ENCODE measurements at places on chromosomes 12 and 14.

DNA sequence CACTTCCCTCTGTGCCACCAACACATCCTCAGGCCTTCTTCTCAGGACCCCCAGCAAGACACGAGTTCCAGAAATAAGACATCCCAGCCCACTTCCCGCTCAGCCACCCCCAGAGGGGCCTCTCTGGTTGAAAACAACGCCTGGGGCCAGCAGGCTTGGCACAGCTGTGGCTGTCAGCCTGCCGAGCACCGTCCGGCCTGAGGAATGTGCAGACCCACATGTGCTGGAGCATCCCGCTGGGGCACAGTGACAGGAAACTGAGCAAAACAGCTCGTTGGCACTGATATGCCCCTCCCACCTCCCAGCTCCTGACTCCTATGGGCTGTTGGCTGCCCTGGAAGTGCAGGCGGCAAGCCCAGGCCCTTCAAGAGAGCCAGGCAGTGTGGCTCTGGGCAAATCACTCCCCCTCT, 1.4 kb downstream of the SYNE3 start:
- DNase-seq, result peak; percentile 48

GRCh38 chr12:124556896-124557501, 10.4 kb downstream of the NCOR2 start:
- no peak for DNase-seq

- DNase-seq, result no peak
These were observed 10.7 kb upstream of the LRTM2 start for GRCh38 chr12:1809591-1810190.

- no peak for DNase-seq
These were observed 8.4 kb downstream of the AMDHD1 start for GRCh38 chr12:95951515-95951914.

- DNase-seq, result no peak
These were observed 40.9 kb downstream of the SRGAP1 start for GRCh38 chr12:63885401-63885800.

- no peak for DNase-seq
These were observed 993.2 kb downstream of the BCL11B start for GRCh38 chr14:98278800-98279199.

DNA sequence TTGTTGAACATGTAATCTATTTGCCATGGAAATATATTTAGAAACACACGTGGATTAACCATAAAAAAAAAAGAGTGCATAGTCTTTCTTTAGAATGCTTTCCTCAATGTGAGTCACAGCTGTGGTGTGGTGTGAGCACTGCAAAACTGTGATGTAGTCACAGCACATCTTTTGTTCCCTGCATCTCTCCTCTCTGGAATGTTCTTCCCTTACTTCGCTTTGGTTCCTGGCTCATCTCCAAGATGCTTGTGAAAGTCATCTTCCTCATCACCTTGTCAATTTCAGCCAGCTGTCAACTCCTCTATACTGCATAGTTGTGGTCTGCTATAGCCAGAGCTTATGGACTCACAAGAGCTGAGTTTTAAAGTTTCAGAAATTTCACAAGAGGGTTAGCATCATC, 60.2 kb downstream of the STAB2 start:
- DNase-seq, result no peak

DNA sequence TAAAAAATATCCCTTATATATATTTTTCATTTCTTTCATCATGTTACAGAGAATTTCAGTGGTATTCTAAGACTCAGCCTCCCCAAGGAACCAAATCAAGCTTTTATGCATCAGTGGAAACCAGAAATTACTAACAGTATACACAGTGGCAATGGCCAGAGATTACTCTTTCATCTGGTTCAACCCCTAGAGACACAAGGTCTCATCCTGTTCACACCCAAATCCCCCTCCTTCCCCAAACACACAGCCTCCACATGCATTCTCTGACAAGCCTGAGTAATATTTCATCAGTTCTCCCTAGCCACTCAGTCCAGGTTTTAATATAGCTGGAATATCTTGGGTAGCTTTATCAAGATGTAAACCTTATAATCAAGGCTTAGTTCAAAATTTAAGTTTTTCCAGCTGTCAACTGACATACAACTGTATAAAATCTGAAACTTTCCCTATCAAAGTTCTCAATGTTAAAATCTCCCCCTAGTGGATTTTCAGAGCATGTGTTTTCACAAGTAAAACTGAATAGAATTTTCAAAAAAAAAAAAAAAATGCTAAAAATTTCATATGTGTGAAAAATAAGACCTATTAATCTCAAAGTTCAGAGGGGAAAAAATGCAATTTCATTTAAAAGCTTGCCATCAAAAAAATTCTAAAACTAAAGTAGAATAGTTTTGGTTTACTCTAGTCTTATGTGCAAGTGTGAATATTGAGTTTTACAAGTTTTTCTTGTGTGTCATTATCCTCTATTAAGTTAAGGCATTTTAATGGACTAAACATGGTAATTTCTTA, 10.5 kb upstream of the SSTR1 start:
- peak; percentile 7 for DNase-seq

- DNase-seq, result no peak
These were observed 71.9 kb downstream of the NTF3 start for GRCh38 chr12:5503774-5504173.

DNA sequence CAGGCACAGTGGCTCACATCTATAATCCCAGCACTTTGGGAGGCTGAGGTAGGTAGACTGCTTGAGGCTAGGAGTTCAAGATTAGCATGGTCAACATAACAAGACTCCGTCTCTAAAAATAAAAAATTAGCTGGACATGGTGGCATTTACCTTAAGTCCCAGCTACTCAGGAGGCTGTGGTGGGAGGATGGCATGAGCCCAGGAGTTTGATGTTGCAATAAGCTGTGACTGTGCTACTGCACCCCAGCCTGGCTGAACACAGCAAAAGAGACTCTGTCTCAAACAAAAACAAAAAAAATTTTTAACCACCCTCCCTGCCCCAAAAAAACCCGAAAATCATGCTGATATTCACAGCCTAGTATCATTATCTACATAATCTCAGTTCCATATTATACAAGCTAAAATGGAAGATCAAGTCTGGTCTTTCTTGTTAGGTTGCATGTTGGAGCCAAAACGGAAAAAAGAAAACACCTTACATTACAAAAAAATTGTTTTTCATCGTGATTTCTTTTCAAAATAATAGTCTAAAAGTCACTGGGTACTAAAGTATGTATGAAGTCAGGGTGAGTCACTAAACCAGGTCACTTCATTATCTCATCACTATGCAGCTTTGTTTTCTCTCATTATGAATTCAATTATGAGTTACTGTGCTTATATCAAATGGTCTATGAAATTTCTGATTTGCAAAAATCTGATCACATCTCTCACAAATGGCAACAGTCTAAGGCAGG, 13.8 kb downstream of the GXYLT1 start:
- no peak for DNase-seq

DNA sequence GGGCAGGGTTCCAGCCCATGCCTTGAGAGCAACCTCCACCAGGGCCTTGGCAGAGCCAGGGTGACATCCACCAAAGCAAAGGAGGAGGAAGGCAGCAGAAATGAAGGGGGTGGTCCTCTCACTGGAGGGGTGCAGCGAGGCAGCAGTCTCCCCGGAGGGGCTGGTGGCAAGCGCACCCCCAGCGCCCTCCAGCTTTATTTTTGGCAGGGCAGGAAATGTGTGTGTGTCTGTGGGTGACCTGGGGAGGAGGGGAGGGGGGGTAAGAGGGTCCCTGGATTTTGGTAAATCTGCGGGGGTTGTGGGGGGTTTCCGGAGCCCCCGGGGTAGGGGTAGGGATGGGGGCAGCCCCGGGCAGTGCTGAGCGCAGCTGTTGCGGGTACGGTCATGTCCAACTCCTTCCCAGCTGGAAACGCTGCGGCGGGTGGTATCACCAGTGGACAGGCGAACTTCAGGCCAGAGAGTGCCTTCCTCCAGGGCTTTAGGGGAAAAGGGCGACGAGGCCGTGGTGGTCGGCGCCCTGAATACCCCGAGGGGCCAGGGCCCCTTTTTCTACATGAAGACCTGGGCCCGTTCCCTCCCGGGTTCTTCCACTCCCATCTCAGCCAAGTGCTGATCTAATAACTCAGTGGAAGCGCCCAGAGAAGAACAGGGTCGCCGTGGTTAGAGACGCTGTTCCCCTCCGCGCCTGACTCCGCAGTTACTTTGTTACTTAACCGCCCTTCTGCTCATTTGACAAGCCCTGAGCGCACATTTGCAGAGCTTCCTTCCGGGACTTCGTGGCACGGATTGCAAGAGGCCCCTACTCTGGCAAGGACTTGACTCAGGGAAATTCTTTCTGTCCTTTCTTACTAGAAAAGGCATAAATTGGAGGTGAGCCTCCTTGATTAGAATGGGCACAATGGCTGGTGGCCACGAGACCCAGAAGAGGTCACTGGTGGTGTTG, 55.2 kb downstream of the FOS start:
- no peak for DNase-seq

DNA sequence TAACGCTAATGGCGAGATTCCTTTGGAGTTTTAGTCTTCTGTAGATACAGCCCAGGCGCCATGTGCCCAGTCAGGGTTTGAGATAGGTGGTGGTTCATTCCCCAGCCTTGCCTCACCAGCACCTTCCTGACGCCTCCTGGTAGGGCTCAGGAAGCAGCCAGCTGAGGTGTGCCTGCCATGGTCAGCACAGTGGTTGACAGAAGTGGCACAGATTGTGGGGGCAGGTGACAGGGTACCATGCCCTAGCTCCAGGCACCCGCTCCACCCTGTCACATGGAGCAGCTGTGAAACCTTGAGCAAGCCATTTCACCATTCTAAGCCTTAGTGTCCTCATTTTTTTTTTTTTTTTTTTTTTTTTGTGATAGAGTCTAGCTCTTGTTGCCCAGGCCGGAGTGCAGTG, 45.6 kb downstream of the EVL start:
- no peak for DNase-seq

DNA sequence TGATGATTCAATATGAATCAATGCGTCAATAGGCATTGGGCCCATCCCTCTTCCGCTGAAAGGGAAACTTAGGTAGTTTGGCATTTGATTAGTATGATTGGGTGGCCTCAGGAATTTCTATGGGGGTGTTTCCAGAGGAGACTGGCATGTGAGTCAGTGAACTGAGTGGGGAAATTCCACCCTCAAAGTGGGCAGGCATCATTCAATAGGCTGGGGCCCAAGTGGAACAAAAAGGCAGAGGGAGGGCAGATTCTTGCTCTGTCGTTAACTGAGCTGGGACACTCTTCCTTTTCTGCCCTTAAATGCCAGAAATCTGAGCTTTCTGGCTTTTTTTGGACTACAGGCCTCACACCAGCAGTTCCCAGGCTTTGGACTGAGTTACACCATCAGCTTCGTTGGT, 373.5 kb downstream of the RPS29 start:
- DNase-seq, result no peak

DNA sequence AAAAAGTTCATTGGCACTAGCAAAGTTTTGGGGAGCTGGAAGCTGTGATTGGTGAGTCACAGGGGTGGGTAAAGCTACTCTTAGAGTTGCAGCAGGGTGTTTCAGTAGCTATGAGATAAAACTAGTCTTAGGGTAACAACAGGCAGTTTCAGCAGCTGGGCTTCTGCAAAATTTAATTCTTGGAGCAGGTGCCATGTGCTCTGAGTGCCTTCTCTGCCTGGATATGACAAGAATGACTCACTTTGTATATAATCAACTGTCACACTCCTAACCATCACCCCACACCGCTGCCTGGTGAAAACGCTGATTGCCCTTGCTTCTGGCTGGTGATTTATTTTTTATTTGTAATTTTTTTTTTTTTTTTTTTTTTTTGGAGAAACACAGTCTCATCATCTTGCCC, 10.5 kb upstream of the PLBD2 start:
- DNase-seq, result no peak

DNA sequence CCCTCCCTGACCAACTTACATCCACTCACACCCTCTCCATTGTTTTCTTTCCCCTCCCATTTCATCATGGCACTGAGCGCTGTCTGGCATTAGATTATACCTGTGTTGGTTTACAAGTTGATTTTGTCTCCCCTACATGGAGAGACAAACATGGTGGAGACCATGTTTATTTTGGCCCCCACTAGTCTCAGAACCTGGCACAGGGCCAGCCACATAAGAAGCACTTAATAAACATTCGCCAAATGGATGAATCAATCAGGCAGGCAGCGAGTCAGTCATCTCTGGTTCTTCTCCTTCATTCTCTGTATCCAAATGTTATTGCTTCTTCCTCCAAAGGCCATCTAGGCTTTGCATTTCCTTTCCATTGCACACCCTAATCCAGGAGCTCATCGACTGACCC, 177.4 kb downstream of the DPF3 start:
- no peak for DNase-seq

DNA sequence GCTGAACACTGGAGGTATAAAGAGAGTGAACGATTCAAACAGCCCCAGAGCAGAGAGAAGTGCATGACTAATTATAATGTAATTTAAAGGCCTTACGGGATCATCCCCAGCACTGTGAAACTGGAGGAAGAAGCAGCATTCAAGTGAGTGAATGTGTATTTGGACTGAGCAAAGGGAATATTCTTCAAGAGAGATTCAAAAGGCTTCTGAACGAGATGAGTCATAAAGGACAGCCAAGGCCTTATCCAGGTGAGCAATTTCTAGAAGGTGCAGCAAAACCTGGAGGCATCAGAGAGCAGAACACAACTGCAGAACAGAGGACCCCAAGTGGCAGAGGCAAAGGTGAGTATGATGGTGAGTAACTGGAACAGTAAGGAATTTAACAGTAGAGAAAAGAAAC, 127.2 kb downstream of the BCAT1 start:
- no peak for DNase-seq

DNA sequence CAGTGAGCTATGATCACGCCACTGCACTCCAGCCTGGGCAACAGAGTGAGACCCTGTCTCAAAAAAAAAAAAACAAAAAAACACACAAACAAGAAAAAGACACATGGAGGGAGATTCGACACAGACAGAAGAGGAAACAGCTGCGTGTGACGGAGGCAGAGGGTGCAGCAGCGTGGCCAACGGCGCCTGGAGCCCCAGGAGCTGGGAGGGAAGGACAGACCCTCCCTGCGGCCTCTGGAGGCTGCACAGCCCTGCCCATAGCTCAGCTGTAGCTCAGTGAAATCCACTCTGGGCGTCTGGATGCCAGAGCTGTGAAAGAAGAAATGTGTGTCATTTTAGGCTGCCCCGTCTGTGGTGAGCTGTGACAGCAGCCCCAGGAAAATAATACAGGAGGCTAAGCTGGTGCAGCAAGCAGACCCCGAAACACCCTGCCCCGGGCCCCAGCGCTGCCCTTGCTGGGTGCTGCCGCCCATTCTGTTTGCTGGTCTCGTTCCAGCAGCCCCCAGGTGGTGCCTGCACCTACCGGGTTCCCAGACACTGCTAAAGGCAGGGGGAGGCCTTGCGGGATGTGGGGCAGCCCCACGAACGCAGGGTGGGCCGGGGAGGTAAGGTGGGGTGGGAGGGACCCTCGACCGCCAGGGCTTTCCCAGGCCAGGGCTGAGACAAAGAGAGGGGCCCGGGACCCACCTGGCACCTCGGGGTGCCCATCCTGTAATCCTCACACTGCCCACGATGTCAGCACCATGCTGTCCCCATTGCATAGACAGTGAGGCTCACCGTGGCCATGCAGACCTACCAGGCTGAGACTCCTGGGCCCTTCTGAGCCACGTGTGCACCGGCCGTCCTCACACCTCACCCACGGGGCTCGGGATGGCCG, 21.2 kb downstream of the GALNT9 start:
- no peak for DNase-seq

DNA sequence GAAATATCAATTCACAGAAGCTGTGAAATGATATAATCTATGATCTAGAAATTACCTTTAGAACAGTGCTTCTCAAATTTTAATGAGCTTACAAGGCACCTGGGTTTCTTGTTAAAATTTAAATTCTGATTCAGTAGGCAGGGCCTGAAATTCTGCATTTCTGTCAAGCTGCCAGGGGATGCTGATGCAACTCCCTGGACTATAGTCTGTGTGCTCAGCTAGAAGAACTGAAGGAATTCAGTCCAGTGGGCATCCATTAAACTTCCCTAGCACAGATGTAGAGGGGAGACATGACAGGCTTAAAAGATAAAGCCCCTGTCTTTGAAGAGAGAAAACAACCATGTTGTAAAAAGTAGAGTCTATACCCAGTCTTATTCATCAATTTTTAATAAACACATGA, 441.8 kb downstream of the TMTC2 start:
- no peak for DNase-seq

All from NAMALWA (cell line).